Right renal pelvis (tissue), 4 donors: ENCODE measurements at places on chromosomes 1 and 21.

DNA sequence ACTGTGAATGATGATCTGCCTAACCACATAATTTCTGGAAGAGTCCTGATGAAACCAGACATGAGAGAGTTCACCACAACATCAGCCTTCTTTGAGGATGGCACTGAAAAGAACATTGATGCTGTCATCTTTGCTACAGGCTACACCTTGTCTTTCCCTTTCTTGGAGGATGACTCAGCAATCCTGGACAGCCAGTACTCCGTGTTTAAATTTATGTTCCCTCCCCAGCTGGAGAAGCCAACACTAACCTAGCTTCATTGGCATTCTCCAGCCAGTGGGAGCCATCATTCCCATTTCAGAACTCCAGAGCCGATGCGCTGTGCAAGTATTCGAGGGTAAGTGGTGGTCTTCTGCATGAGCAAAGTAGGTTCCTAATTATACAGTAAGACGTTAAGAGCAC, 164.1 kb upstream of the POGK start:
- DNase-seq = no peak

GRCh38 chr1:239516579-239516978, 130.2 kb downstream of the CHRM3 start:
- no peak for DNase-seq

DNA sequence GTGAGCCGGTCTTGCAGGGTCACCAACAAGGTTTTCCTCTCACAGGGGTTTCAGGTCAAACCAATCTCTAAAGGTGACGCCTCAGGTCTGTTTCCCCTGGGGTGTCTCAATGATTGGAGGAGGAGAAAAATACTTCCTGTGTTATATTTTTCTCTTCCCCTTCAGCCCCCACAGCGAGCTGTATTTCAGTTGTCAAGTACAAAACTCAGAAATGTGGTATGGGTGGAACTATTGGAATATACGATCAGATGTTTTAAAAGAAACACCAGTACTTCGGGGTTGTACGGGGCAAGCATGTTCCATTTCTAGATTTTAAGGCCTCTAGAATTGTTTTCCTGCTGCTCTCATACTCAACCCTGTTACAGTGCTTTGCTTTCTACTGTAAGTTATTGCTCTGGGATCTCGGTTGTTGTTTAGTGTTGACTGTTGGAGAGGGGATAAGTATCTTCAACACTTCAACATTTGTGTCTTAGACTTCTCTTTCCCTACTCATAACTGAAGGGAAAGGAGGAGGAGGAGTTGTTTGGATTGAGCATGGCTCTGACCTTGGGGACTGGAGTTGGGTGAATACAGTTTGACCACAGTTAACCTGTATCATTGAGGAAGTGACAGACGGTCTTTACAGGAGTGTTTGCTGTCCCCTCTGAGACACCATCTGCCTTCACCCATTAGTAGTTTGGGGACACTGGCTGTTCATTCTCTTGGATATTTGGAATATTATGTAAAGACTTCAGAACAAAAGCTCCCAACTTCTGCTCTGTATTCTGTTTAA, 2.0 kb downstream of the MAPKAPK2 start:
- DNase-seq = no peak

DNA sequence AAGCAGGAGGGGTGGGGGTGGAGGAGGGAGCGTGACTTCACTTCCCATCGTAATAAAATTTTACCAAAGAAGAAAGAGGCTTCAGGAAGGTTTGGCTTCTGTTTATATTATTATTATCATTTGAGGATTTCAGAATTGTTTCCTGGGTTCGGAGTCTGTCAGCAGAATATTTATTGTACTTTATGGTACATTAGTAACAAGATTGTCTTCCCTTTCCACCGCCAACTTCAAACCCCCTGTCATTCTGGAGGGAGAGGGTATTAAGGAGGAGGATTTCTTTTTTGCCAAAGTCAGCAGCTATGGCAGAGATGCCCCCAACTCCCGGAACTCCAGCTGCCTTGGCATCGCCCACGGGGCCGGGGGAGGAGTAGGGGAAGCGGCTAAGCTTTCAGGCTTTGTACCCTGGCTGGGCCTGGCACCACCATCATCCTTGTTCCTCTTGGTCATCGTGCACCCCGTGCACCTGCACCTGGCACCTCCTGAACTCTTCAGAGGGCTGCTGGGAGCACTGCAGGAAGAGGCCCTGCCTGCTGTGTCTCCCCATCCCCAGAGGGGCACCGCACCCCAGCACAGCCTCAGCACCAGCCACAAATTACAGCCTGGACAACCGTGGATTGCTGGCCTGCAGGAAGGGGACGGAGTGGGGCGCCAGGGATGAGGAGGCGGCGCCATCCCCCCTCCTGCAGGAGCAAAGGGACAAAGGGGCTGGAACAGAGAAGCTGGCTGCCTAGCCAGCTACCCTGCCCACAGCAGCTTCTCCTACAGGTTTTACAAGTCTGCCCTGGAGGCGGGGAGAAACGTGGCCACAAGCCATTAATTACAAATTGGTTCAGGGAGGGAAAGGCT, 24.0 kb upstream of the PAX7 start:
- DNase-seq = no peak

DNA sequence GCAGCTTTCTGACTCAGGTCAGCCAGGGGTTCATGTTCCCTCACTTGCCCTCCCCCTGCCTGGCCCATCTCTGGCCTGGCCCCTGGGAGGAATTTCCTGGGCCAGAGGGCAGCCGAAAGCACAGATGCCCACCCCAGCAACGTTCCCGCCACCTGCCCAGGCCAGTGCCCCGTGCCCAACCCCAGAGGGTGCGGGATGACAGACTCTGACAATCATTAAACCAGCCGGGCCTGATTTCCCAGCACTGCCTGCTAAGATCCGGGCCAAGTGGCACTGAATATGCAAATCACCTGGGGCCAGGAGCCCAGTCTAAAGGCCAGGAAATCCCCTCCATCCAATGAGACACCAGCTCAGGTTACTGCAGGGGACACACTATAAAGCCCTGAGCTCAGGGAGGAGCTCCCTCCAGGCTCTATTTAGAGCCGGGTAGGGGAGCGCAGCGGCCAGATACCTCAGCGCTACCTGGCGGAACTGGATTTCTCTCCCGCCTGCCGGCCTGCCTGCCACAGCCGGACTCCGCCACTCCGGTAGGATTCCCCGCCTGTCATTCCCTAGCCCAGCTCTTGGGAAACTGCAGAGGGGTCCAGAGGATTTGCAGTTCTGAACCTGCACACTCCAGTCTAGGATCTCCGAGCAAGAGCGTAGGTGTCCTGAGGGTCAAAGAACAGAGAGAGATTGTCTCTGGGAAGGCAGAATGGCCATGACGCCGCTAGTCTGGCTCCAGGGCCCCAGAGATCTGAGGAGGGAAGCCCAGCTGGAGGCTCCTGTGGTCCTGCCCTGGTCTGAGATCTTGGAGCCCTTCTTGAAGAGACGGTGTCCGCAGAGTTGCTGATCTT, at the start of gene ELF3:
Gene ELF3 (plus strand): TSS at position 408 of the 836 bp plus-strand sequence. CDS start 550 bp downstream, outside the sequence.
- DNase-seq = peak; percentile 88

DNA sequence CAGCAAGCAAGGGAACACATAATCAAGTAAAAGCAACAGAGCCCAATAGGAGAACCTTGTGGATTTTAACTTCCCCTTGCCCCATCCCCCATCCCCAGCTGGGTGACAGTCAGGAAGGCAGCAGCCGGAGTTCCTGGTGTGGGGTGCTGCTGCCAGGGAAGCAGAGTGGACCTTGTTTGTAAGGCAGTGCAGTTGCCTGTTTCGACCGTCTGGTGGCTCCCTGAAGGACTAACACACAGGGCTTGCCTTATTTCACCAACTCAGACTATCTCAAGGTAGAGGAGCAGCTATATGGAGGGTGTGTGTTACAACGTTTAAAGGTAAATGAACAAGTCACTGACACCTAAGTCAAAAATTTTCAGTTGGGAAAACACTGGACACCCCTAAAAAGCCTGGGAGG, 6.6 kb downstream of the KRTAP10-8 start:
- no peak for DNase-seq

DNA sequence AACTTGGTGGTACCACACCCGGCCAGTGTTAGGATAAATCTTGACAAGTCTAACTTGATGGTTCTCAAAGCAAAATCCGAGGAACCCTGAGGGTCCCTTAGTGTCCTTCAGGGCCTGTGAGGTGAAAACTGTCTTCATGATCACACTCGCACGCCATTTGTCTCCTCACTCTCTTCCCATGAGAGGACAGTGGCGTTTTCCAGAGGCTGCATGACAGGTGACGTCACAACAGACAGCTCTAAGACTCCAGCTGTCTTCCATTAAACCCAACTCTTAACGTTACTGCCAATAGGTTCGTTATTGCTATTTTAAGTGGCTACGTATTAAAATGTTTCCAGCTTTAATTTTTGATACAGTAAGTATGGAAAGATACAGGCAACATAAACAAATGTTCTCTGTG, 13.8 kb downstream of the CFAP74 start:
- no peak for DNase-seq

DNA sequence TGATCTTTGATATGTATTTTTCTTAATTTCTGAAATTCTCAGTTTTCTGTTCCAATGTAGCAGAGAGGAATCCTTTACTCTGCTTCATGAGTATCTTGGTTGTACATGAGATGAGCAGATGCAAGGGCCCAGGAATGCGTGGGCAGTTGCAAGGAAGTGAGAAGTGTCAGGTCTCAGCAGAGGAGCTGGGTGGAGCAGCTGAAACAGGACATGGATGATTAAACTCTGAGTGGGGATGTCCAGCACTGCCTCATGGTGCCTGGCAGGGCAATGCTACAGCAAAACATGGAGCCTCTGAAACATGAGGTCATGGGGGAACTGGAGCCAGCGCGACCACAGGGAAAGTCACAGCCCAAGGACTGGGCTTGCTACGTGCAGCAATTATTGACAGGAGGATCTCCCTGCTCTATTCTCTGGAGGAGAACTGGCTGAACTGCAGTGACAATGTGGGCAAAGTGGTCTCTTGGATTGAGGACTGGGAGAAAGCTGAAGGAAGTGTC, 48.4 kb downstream of the COLGALT2 start:
- DNase-seq = peak; percentile 45

GRCh38 chr1:47727697-47728085, 269.5 kb downstream of the TRABD2B start:
- DNase-seq = no peak

GRCh38 chr1:109807822-109808680, 44.3 kb upstream of the EPS8L3 start:
- DNase-seq = no peak

DNA sequence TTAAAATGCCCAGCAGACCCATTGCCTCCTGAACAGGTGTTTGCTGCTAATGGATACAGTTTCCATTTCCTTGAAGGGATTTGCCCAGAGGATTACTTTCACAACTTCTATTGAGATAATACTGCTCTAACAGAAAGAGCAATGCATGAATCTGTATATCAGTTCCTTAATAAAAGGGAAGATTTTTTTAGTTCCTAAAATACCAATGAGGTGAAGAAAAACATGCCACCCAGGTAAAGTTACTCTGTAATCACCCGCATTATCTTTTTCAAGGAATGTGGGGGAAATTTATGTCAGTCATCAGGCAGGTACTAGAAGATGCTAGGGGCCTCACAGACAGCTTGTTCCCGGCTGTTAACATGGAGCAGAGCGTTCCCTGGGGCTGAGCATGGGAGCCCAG, 41.1 kb downstream of the KCNJ15 start:
- no peak for DNase-seq

GRCh38 chr1:6414443-6414844, 5.3 kb downstream of the HES2 start:
- no peak for DNase-seq

- DNase-seq = no peak
These were observed 44.0 kb downstream of the IGSF21 start for GRCh38 chr1:18151436-18152122.

DNA sequence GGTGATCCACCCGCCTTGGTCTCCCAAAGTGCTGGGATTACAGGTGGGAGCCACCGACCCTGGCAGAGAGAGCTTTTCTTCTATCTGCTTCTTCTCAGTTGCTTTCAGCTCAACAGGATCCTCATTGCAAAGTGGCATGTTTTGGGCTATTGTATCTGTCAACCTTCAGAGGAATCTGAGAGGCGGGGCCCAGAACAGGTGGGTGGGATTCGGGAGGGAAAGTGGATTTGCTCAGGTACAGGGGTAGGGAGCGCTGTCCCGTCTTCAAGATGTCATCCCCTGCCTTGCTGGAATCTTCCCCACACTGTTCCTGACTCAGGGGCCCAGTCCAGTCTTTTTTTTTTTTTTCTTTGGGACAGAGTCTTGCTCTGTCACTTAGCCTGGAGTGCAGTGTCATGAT, 26.9 kb upstream of the RCC2 start:
- no peak for DNase-seq

GRCh38 chr1:8241417-8242014, 76.4 kb upstream of the SLC45A1 start:
- no peak for DNase-seq

GRCh38 chr1:179128520-179128919, 46.6 kb downstream of the TOR3A start:
- no peak for DNase-seq
